Adipocyte (in vitro differentiated cells): ENCODE measurements at places on chromosomes 7 and 10.
A peak's percentile ranks its signal among the peaks of the same experiment; 100 is the strongest.

GRCh38 chr10:12684784-12685183 is 316.7 kb downstream of the CCDC3 start:
- no peak for DNase-seq

GRCh38 chr7:45390180-45390579 is 184.0 kb upstream of the ADCY1 start:
- DNase-seq: no peak

GRCh38 chr10:115432188-115432819 is 339.1 kb downstream of the ATRNL1 start:
- DNase-seq: peak; percentile 64

GRCh38 chr7:25503306-25503705 is 275.0 kb upstream of the NPVF start:
- DNase-seq: no peak

DNA sequence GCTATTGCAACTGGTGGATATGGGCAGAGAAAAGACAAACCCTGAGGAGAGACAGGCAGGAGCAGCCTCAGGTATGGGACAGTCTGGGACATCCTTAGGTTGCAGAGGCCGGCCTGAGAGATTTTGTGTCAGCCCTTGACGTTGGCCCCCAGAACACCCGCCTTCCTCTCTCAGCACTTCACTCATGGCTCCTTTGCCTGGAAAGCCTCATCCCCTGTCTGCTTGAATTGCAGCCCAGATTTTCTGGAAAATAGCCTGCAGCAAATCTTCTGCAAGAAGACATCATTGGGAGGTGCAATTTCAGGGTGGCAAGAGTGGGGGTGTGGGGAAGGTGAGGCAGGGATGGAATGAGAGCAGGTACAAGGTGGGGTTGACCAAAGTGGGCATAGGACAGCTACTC is 2.2 kb upstream of the FRMD4A start:
- no peak for DNase-seq

DNA sequence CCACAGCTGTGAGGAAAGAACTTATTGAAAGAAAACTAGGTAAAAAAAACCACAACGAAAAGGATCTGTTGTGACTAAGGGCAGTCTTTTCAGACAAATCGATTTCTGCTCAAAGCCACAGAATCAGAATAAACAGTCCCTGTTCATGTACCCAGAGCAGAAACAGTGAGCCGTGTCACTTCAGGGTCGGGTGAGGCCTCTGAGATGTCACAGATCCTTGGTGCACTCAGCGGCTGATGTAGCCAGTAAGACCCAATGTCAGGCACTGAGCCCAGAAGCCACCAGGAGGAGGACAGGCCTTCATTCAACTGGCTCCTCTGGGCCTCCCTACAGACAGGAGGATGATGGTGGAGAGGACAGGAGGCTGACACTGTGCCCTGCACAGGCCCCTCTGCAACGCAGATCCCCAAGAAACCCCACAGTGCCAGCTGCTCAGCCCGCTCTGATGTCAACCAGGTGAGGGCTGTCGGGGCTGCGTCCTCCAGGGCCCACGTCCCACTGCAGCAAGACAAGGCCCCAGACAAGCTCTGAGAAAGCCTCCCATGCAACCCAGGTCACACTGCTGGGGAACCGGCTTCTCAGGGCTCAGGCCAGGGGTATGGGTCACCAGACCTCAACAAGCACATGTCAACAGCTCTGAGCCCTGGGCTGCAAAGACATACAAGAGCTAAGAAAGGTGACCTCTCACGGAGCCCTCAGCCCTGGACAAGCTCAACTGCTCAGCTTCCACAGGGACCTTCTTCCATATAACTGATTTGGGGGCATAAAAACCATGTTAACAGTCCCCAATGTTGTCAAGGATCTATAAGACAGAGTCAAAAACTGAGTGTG is 190.6 kb downstream of the PARD3 start:
- no peak for DNase-seq
